Ovary (tissue), 10 donors: ENCODE measurements at places on chromosomes 2 and 18.
A peak's percentile ranks its signal among the peaks of the same experiment; 100 is the strongest.

DNA sequence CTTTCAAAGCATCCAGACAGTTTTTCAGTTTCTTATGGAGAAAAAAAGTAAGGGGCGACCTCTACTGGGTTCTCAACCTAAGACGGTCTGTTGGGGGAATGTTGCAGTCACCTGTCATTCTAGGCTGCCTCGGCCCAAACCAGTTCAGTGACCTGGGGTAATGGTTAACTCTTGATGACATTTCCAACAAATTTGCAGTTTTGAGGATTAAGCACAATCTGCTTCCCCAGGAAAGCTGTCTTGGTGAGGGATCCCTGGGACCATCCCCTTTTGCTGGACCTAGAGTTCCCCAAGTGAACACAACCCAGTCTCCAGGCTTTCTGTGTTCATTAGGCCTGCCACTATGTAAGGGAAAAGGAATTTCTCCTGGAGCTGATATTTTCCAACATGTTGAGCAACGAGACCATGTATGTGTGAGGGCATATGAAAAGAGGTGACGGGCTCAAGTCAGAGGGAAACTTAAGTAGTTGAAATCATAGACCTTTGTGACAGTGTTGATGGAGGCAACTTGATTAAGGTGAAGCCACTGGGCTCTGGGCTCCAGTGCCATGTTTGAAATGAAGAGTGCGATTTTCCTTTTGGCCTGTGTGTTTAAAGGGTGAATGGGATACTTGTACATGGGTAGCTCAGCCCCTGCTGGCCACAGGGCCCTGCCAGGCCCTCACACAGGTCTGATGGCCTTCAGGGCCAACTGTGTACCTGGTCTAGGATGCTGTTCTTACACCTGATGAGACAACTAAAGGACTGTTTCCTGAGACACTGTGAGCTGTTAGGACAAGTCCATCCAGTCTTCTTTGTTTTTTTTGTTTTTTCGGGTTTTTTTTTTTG, 27.0 kb downstream of the FOSL2 start:
- peaks cover 7% of the 10 kb centered on the region for H3K4me1 ChIP-seq
- no peaks in the 10 kb centered on the region for H3K27me3 ChIP-seq
- H3K4me3 ChIP-seq, result no peak overlapping the region
- DNase-seq, result no peak
- no peaks in the 10 kb centered on the region for H3K36me3 ChIP-seq
- H3K27ac ChIP-seq, result no peak overlapping the region

DNA sequence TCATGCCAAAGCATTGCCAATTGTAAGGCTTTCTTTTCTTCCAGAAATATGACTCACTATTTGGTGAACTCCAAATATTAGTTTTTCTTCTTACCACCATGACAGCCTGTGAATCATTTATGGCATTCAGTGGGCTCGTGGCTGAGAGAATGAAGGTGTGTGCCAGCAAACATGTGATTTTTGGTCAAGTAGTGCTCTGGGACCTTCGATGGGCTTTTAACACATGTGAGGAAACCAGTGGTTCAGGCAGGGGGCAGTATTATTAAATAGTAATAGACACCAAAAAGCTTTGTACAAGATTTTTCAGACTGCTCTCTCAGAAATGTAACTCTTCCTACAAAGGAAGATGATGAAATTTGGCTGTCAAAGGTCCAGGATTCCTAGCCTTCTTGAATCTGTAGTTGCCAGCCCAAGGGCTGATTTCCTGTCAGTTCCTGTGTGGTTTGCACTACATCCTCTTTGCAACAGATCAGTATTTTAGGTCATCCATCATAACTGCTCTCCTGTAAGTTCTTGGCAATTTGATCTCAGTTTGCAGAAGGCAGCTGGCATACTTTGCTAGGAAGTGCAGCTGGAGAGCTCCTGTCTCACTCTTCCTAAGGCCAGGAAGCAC, 64.3 kb downstream of the BABAM2 start:
- no peaks in the 10 kb centered on the region for H3K27me3 ChIP-seq
- H3K36me3 ChIP-seq, result no peaks in the 10 kb centered on the region
- no peak overlapping the region for H3K27ac ChIP-seq
- no peak overlapping the region for H3K4me3 ChIP-seq

DNA sequence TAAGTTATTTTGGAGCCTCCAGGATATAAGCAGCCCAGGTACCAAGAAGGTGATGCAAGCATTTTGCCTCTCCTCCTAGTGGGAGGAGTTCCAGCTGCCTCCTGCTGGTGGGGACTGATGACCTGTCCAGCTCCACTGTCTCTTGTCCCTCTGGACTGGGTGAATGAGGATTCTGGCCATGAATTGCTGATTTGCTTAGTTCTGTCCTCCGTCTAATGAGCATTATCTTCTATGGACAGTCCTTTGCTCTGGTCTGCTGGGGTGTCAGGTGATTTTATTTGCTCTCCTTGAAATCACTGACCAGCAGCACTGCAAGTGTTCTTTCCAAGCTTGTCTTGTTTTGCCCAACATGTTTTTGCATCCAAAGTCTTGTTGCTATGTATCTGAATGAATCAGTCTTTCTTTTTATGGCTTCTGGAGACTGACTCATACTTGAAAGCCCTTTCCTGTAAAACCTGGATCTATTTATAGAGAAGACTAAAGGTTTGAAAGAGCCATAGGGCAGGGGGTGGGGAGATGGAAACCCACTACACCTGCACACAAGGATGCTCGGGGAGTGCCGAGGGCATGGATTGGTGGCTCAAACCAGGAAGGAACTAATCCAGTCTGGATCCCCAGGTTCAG, 40.5 kb upstream of the EFHD1 start:
- H3K36me3 ChIP-seq, result no peaks in the 10 kb centered on the region
- H3K27ac ChIP-seq, result no peak overlapping the region
- no peak for DNase-seq
- H3K27me3 ChIP-seq, result no peaks in the 10 kb centered on the region

DNA sequence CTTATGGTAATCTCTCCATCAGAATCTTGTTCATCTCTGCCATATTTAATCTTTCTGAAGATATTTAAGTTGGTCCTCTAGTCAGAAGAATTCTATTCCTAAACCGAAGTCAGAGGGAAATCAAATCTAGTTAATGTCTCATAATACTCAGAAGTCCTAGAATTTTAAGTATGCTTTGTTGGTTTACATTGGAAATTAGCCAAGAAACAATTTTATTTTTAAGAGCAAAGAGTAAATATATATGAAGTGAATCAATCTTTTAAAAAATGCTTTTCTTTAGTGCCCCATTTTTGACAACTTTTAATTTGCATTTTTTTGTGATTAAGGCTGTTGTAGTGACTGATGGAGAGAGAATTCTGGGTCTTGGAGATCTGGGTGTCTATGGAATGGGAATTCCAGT, 38.1 kb downstream of the ME2 start:
- H3K27ac ChIP-seq, result no peak overlapping the region
- no peak for DNase-seq
- H3K36me3 ChIP-seq, result no peaks in the 10 kb centered on the region
- H3K27me3 ChIP-seq, result no peaks in the 10 kb centered on the region
- H3K4me3 ChIP-seq, result no peak overlapping the region

DNA sequence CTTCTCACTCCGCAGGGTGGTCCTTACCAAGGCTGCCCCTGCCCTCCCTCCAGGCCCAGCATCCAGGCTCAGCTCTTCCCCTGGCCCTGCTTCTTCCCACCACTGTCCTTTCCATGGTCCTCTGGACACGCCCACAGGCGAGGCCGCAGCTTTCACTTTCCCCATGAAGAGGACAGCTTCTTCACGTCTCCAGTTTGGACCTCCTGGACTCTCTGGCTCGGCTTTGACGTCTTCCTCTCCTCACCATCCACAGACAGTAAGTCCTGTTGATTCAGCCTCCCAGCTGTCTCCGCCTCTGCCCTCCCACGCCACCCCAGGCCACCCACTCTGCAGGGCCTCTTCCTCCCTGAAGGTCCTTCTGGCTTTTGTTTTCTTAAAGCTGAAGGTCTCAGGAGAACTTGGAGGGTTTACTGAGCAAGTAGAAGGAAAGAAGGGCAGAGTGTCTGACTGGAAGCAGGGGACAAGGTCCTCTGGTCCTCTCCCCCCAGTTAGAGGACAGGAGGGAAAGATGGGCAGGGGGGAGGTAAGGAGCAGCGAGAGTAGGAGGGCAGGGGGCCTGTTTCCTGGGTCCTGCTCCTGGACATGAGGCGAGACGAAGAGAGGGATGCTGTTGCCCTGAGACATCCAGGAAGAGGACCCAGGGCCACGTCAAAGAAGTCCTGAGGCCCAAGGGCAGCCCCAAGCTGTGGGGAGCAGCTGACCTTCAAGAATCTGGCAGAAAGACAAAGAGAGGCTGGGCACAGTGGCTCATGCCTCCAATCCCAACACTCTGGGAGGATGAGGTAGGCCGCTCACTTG, 24.7 kb upstream of the NMUR1 start:
- peak overlapping the region; percentile 76 for H3K27ac ChIP-seq
- peak overlapping the region; percentile 24 for H3K4me3 ChIP-seq
- peak; percentile 82 for DNase-seq
- H3K36me3 ChIP-seq, result no peaks in the 10 kb centered on the region
- peaks cover 18% of the 10 kb centered on the region for H3K4me1 ChIP-seq
- no peaks in the 10 kb centered on the region for H3K27me3 ChIP-seq

DNA sequence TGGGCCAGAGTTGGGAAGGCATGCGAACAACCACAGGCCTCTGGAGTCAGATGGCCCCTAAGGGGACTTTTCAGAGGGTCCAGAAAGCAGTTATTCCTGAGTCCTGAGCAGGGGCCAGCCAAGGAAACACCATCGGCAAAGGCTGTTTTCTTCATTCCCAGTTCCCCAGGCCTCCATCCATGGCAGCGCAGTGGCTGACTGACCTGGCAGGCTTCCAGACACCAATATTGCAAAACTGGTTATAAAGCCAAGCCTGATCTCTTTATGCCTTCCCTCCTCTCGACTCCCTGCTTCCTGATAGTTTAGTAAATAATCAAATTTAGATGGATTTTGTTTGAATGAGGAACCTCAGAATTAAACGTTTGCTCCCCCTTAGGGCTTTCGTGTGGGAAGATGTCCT, 133.4 kb upstream of the ITGA6 start:
- no peak overlapping the region for H3K27ac ChIP-seq
- H3K36me3 ChIP-seq, result no peaks in the 10 kb centered on the region
- peaks cover 2% of the 10 kb centered on the region for H3K4me1 ChIP-seq
- H3K4me3 ChIP-seq, result no peak overlapping the region
- peak; percentile 74 for DNase-seq
- no peaks in the 10 kb centered on the region for H3K27me3 ChIP-seq

DNA sequence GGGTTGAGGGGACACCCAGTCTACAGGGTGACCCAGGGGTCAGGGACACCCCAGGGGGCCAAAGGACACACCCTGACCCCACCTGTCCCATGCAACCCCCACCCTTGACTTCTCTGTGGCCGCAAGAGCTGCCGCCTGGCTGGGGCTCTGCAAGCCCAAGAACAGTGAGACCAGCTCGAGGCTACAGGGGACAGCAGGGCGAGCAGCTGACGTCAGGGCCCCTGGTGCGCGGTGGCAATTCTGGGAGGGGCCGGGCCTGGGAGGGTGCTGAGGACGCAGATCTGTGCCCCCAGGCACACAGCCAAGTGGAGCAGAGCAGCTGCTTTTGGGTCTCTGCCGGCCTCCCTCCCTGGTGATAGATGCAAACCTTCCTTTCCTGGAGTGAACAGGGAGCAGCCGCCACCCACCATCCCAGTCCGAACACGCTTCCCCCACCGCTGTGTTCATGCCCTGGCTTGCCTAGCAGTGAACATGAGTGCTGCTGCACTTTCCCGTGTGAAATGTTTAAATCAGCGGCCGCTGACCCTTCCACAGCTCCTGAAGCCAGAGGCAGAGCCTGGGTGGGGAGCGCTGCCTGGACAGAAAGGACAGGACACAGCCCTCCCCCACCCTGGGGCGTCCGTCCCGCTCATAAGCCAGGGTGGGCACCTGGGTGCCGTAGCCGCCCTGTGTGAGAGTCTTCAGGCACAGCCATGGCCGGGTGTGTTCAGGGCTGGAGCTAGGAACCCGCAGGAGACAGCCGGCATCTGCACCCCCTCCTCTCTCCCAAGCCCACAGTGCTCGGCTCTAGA, 46.9 kb downstream of the SLC66A2 start:
- no peak for DNase-seq
- peaks cover 4% of the 10 kb centered on the region for H3K4me1 ChIP-seq
- no peak overlapping the region for H3K27ac ChIP-seq
- no peaks in the 10 kb centered on the region for H3K27me3 ChIP-seq
- no peaks in the 10 kb centered on the region for H3K36me3 ChIP-seq

GRCh38 chr2:30269771-30270145, 38.4 kb downstream of the LBH start:
- no peak overlapping the region for H3K4me3 ChIP-seq
- H3K4me1 ChIP-seq, result peaks cover 12% of the 10 kb centered on the region
- no peaks in the 10 kb centered on the region for H3K27me3 ChIP-seq
- no peak overlapping the region for H3K27ac ChIP-seq

GRCh38 chr2:60480089-60480773, 73.2 kb downstream of the BCL11A start:
- no peak overlapping the region for H3K27ac ChIP-seq
- DNase-seq, result no peak
- no peaks in the 10 kb centered on the region for H3K27me3 ChIP-seq
- H3K4me3 ChIP-seq, result no peak overlapping the region

- no peak overlapping the region for H3K27ac ChIP-seq
- H3K4me3 ChIP-seq, result no peak overlapping the region
- no peaks in the 10 kb centered on the region for H3K4me1 ChIP-seq
- no peaks in the 10 kb centered on the region for H3K27me3 ChIP-seq
- H3K36me3 ChIP-seq, result no peaks in the 10 kb centered on the region
Observed at GRCh38 chr2:219410390-219410789, 7.8 kb upstream of the DES start.

- no peak overlapping the region for H3K4me3 ChIP-seq
- no peak overlapping the region for H3K27ac ChIP-seq
- H3K27me3 ChIP-seq, result no peaks in the 10 kb centered on the region
Observed at GRCh38 chr2:163987175-163987940, 251.6 kb upstream of the FIGN start.

DNA sequence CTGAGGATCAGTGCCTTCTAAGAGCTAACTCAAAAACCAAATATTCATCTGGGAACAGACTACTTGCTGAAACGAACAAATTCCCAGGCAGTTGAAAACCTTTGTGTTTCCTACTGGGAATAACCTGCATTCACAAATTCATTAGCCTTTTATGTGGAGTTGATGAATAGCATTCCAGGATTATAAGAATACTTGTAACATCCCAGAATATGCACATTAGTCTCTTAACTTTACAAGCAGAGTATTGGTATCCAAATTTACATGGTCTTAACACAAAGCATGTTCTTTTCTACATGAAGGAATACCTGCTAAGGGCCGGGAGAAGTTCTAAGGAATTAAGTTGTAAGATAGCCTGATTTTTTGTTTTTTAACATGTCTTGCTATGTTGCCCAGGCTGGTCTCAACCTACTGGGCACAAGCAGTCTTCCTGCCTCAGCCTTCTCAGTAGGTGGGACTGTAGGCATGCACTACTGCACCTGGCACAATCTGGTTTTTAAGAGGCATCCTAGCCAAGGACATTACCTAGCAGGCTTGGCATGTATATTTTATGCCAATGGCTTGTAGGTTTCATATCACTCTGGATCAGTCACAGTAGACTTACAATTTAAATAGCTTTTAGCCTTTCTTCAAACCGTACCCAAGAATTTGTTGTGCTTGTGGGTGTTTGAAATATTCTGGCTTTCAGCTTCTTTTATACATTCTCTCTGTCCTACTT, 50.7 kb downstream of the MGAT5 start:
- peaks cover 4% of the 10 kb centered on the region for H3K4me1 ChIP-seq
- no peaks in the 10 kb centered on the region for H3K36me3 ChIP-seq
- H3K27ac ChIP-seq, result no peak overlapping the region
